ENCODE measurements at places on chromosomes 11 and 22.

DNA sequence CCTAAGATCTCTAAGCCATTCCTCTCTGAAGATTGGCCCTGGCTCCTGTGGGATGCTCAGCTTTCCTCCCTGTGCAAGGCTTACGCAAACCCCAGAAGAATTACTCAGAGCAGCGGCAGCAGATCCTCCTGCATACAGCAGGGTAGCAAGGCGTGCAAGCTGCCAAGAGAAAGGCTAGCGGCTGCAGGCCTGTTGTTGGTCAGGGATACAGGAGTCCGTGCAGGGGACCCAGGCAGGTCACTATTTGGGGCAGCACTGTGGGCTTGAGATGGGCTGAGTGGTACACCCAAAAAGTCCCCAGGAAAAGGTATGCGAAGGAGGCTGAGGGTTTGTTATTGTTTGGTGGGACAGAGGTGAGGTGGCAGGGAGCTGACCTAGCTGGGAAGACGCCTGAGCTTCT lies 1.5 kb downstream of the GLB1L2 start:
- DNase-seq, result no peak

GRCh38 chr11:66885950-66886440 lies 29.1 kb downstream of the LRFN4 start:
- DNase-seq, result no peak

DNA sequence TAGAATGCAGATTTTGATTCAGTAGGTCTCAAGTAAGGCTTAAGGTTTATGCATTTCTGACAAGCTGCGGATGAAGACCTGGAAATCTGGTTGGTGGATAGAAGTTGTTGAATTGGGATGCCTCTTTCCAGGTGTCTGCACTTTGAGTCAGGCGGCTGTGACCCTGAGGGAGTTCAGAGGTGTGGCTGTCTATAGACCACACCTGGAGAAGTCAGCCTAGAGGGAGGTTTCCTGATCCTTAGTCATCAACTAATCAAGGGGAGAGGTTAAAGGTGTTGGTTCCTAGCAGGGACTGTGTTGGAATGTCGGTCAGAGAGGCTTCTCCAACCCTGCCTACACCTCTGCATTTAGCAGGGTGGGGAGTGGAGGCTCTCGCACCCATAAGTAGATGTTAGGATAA lies 8.0 kb downstream of the GLB1L2 start:
- no peak for DNase-seq

GRCh38 chr11:1640076-1640946 lies 10.7 kb downstream of the KRTAP5-5 start:
- DNase-seq, result no peak

DNA sequence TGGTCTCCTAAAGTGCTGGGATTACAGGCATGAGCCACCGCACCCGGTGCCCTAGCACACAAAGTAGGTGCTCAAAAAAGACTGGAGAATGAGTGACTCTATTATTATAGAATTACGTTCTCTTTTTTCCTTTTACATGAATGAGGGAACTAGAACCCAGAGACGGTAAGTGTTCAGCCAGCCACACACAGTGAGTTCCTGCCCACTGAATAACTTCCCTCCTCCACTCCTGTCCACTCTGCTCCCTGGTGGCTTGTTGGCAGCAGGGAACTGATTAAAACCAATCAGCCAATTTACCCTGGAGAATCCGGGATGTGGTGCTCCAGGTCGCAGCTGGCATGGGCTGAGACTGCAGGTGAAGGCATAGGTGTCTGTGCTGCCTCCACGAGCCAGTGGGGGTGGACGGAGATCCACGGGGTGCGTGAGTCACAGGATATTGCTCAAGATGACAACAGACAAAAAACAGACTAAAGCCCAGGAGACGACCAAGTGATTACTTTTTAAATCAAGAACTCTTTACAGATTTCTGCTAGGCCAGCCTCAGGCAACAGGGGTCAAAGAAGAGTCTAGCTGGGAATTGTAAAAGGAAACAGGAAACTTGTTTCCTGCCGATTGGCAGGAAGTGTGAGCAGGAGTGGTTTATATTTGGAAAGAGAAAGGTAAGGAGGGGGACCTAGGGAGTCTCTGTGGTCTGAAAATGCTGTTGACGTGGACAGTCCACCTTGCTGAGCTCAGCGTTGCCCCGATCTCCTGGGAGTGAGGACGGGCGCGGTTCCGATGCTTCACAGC lies 95.2 kb upstream of the TP53I11 start:
- no peak for DNase-seq

DNA sequence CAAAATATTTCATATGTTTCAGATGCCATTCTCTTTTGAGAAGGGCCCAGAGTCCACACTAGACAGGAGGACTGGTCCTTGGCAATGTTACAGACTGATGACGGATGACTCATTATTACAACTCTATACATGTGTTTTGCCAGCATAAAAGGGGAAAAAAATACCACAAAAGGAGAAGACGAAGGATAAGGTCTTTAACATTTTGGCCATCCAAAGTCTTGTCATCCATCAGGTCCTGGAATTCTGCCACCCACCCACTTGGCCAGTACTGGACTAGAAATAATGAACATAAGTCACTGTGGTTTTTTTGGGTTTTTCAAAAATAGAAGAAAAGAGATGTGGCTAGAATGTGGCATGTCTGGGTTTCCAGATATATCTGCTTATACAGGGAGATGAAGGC lies 57.7 kb upstream of the BDNF start:
- no peak for DNase-seq

DNA sequence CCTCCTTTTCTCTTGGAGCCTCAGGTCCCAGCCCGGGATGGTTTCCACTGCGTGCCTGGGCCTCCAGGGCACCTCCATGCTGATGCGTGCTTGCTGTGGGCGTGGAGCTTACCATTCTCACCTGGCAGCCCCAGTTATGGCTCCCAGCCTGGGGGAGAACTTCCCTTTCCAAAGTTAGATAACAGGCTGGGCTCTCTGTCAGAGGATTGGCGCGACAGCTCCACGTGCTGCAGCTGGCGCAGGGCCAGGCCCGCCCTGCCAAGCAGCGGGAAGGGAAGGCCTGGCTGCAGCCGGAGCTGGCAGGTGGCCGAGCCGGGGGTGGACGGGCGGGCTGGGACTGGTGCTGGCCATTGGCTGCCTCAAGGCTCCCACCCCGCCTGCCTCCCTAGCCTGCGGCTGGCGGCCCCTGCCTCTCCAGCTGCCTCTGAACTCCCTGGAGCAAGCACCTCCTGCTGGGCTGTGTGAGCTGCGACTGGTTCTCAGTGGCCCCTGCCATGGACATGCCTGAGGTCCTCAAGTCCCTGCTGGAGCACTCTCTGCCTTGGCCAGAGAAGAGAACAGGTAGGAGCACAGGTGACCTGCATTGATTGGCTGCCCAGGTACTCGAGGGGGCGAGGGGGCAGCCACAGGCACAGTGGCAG lies 14.6 kb upstream of the TEF start:
- DNase-seq, result no peak

GRCh38 chr22:49243965-49244364 lies 583.7 kb downstream of the BRD1 start:
- no peak for DNase-seq

- no peak for DNase-seq
Measured at GRCh38 chr11:57342702-57343101, 4.5 kb downstream of the P2RX3 start.

DNA sequence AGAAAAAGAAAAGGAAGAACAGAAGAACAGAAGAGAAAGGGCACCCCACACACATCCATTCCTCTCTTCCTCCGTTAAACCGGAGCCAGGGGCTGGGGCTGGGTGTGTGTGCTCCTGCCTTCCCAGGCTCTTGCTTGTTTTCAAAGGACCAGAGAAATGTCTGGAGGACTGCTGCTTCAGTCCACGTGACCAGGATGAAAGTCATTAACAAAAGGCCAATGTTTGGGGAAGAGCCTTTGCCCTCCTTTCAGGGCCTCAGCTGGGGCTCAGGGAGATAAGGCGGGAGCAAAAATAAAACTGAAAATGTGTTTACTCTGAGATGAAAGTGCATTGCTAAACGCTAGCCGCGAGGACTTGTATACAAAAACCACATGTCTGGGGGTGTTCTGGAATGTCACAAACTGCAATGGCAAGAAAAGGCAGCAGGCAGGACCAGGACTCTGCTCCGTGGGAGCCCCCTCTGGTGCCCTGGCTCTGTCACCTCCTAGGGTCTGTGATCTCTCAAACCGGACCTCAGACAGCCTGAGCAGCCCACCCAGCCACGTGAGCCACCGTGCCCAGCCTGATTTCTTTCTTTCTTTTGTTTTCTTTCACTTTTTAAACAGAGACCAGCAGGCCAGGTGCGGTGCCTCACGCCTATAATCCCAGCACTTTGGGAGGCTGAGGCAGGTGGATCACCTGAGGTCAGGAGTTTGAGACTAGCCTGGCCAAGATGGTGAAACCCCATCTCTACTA lies 31.6 kb upstream of the MYH9 start:
- DNase-seq, result no peak

DNA sequence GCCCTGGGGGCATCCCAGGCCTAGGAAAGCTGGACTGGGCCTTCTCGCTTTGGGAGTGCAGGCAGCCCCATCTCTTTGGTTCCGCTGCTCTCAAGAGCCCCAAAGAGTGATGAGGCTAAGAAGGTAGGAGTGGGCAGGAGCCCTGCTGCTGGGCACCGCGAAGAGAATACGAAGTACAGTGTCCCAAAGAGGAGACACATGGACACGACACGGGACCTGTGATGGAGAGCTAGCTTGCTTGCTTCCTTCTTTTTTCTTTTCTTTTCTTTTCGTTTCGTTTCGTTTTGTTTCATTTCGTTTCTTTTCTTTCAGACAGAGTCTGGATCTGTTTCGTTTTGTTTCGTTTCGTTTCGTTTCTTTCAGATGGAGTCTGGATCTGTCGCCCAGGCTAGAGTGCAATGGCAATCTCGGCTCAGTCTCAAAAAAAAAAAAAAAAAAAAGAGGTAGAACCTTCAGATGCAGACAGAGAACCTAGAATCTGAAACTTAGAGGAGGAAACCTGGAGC lies 10.6 kb downstream of the MGAT3 start:
- DNase-seq, result no peak

GRCh38 chr11:128282053-128282452 lies 305.3 kb downstream of the ETS1 start:
- DNase-seq, result no peak
